ENCODE measurements at places on chromosomes 3 and 15.

DNA sequence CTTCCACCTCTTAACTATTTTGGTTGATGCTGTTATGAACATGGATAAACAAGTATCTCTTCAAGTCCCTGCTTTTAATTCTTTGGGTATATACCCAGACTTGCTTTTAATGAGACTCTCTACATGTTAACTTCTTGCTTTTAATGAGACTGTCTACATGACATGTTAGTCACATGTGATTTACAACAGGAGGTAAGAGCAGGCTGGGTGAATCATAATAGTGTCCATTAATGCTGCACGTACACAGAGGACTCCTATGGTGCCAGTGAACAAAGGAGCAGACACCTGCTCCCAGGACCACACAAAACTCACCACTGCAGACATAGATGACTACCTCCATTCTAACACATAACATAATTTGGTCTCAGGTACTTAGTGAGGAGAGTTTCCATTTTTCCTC is 273.4 kb upstream of the NSMCE3 start:
- no peak for DNase-seq

- no peak for DNase-seq
Observed at GRCh38 chr15:75051191-75051608, 27.8 kb downstream of the PPCDC start.

DNA sequence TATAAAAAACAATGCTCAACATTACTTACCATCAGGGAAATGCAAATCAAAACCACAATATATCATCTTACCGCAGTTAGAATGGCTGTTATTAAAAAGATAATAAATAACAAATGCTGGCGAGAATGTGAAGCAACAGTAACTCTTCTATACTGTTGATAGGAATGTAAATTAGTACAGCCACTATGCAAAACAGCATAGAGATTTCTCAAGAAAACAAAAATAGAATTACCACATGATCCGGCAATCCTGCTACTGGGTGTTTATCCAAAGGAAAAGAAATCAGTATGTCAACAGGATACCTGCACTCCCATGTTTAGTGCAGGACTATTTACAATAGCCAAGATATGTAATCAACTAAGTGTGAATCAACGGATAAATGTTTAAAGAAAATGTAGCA is 48.1 kb downstream of the ADAM10 start:
- DNase-seq = no peak

- DNase-seq = peak; percentile 54
Observed at GRCh38 chr3:152193673-152194267, 75.0 kb upstream of the MBNL1 start.

DNA sequence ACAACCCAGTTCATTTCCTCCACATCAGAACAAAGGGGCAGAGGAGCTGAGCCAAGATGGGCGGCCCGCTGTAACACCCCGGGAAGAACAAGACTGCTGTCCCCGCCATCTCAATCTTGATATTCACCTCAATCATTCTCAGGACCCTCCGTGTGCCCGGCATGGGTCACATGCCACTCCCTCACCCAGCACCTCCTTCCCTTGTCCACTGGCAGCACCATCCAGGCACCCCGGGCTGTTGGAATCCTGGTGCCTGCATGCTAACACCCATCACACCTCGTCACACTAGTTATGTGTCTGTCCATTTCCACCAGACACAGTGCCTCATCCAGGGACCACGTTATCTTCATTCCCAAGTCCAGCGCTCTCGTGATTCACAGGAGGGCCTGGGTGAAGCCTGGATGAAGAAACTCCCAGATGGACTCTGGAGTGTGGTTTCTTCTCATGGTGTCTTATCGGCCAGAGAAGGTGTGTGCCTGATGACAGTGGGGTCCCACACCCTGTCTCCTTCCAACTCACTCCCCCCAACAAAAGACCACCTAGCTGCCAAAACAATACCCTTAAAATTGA is 16.7 kb downstream of the MEGF11 start:
- DNase-seq = no peak

Measured in CD4-positive, alpha-beta T cell treated with Interleukin-6 for 4 hours (primary cell).